ENCODE measurements at places on chromosomes 7 and 10.

GRCh38 chr10:130080461-130080814 is 30.2 kb downstream of the C10orf143 start:
- no peak for DNase-seq

- no peak for DNase-seq
Measured at GRCh38 chr7:15764010-15764409, 77.5 kb upstream of the MEOX2 start.

DNA sequence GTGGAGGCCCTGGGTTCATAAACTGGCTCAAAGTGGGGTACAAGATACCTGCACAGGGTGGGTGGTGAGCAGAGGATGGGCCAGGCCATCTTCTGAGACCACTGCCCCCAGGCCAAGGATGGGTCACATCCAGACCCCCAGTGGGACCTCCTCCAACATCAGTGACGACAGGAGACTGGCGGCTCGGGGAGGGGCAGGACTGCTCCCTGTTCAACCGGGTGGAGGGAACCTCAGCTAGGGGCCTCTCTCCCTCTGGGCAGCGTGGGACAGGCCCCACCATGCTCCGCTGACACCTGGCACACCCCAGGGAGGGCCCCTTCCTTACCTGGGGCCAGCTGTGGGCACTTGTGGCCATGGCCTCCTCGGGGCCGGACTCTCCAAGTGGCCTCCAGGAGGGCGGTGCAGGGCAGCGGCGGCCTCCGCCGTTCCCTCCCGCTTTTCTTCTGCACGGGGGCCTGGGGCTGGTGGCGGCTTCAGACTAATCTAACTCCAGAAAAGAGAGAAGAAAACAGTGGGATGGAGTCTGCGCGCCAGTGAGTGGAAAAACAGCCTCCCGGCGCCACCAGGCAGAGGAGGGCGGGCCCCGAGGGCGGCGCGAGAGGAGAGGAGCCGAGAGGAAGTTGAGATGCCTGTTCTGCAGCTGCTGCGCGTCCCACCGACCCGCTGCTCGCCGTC is at the start of gene CALHM2:
Gene CALHM2 (minus strand): TSS at position 540 of the 675 bp plus-strand sequence. CDS start 2,429 bp downstream, outside the sequence.
- no peak for DNase-seq

- DNase-seq, result no peak
Measured at GRCh38 chr10:75771606-75772005, 340.2 kb downstream of the LRMDA start.

DNA sequence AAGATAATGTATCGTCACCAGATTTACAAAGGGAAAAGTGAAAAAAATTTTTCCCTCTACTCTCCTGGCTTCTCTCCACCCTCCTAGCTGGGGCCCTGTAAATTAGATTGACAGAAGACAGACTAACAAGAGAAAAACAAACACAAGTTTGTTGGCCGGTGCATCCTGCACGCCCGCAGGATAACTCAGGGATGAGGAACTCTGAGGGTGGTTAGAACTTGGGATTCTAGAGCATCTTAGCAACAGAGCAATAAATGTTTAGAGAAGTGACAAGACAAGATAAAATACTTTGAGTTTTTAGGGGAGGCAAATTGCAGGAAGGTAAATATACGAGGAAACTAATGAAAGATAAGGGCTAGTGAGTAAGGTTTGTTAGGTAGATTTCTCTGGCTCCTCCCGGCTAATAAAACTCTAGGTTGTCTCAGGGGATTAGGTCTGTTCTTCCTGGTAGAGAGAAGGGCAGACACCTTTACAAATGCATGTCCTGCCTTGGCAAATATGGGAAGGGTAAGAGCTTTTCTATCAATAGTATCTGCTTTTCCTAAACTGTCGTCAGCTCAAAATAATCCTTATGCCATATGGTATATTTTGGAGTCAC is 4.3 kb upstream of the UCN3 start:
- no peak for DNase-seq

- no peak for DNase-seq
Measured at GRCh38 chr7:47970761-47971160, 8.7 kb downstream of the HUS1 start.

DNA sequence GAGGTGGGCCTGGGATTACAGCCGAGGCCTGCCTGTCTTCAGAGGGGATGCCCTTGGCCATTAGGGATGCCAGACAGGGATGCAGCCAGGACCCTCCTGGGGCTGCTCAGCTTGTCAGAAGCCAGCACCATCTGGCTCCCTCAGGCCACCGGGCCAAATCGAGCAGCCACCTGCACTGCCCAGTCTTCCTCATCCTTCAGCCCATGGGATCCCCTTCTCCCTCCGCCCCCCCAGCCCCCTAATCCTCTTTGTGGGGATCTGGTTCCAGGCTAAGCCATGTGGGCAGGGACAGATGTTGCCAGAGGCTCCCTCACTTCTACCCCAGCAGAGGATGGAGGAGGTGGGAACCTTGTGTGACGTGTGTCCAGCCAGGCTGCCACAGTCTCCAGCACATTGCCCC is 137.4 kb upstream of the PPIF start:
- DNase-seq, result no peak

DNA sequence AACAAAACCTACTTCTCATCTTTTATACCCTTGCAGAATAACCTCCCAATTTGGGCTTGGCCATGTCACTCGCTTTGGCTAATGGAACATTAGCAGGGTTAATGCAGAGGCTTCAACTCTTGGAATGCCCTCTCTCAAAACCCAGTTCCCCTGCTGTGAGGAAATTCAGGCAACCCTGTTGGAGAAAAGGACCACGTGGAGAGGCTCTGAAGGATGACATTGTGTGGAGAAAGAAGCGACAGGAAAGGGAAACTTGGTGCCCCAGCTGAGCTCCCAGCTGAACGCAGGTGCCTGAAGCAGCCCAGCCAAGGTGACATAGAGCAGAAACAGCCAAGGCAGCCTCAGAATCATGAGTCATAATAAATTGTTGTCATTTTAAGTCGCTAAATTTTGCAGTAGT is 214.2 kb upstream of the GHITM start:
- no peak for DNase-seq

DNA sequence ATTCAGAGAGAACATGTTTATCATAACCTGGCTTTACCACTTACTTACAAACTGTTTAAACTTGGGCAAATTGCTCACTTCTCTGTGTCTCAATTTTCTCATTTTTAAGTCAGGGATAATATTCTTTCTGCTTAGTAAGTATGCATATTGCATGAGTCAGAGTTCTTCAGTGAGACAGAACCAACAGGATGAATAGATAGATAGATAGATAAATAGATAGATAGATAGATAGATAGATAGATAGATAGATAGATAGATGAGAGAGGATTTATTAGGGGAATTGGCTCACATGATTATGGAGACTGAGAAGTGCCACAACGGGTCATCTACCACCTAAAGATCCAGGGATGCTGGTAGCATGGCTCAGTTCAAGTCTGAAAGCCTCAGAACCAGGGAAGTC is 15.7 kb upstream of the SMIM30 start:
- DNase-seq, result no peak

DNA sequence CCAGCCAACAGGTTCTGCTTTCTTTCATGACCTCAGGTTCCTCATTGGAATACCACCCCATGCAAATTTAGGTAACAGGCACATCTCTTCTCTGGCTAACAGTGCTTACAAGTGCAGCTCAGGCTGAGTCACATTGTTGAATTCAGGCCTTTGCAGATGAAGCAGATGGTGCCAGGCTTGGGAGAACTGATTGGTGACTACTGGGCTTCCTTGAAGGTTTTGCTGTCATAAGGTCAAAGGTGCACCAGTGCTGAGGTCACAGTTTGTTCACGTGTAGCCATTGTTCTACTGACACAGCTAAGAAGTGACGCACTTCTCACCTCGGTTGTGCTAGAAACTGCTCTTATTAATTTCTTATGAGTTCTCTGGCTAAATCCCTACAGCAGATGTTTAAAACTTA is 128.6 kb upstream of the BMPER start:
- DNase-seq, result no peak

DNA sequence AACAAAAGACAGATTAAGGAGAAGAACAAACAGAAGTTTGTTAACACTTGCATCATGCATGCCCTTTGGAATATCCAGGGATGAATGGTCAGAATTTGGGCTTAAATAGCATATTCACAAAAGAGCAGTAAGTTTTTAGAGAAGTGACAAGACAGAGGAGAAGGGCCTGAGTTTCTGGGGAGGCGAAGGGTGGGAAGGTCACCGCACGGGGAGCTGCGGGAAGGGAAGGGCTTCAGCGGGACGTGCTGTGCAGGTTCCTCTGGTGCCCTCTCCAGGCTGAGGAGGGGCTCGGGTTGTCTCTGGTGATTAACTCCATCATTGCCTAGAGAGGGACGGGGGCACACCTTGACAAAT is 10.4 kb upstream of the ZNF22 start:
- no peak for DNase-seq

Data from T-helper 22 cell (primary cell).